ENCODE measurements at places on chromosomes 7 and 10.

- DNase-seq = no peak
Observed at GRCh38 chr7:8443576-8444467, 10.4 kb downstream of the NXPH1 start.

DNA sequence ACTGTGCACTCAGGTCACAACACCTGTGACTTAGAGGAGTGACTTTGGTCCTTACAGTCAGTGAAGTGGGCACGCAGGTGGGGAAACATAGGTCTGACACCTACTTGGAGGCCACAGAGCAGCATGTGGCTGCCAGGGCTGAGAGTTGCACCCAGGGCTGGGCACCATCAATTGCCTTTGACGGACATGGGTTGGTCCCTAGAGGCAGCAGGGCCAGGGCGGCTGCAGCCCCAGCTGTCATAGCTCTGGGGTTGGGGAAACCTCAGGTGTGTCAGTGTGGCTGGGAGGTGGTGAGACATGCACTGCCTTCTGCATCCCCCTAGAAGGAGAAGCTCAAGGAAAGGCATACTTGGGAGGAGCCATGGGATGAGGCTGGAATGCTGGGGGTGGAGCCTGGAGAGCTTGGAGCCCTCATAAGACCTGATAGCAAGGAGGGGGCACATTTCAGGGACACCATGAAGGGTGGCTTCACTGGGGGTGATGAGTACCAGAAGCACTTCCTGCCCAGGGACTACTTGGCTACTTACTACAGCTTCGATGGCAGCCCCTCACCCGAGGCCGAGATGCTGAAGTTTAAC lies at the start of gene INMT:
Gene INMT, plus strand, starts transcription at position 440 of the 578 bp plus-strand sequence. Its CDS starts 16 bp downstream, at position 456.
- no peak for DNase-seq

DNA sequence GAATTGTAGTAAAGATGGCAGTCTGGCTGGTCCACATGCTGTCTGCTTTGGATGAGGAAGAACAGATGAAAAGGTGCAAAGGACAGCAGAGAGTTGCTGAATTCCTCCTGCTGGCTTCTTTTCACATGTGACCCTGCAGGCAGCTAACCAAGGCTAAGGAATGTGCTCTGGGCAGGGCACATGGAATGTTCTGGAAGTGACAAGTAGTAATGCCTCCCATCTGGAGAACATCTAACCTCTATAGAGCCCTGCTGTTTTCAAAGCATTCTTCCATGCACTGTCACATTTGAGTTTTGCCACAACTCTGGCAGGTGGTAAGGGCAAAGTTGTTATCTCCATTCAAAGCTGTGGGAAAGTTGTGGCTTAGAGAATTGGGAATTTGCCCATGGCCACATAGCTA lies 208.8 kb downstream of the STK31 start:
- DNase-seq = no peak

DNA sequence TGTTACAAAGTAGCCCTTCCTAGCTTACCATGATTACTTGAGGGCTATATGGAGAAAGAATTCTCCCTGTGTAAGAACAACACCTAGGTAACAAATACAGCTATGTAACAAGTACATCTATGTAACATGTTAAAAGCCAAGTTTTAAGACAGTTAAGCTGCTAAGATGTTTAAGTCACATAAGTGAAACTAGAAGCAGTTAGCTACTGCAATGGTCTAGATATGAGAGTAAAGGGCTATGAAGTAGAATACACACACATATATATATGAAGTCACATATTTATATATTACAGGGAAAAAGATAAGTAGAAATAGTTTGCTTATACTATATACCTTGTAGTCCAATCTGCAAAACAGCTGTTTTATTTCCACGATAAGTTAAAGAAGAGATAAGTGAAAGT lies 14.4 kb downstream of the POT1 start:
- DNase-seq = no peak

- no peak for DNase-seq
Observed at GRCh38 chr10:92222603-92223262, 68.1 kb downstream of the CPEB3 start.

- DNase-seq = no peak
Observed at GRCh38 chr10:50397312-50398140, 146.2 kb upstream of the ASAH2 start.

DNA sequence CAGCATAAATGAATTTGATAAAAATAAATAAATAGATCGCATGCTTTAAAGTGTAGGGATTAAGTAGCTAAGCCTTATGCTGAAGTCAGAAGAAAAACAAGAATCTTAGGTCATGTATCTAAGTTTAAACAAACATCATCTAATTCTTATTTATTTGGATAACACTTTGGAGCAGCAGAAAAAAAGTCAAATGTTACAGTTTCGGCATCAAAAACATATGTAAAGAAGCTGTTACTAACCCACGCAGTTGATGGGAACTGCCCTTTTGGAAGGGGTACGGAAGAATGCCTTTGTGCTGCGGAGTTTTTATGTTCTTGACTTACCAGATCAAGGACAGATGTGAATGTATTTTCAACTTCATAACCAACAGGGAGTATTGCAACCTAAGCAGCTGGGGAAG lies 37.3 kb upstream of the HABP2 start:
- DNase-seq = no peak

- DNase-seq = no peak
Observed at GRCh38 chr10:118742782-118743181, 12.0 kb downstream of the CACUL1 start.

DNA sequence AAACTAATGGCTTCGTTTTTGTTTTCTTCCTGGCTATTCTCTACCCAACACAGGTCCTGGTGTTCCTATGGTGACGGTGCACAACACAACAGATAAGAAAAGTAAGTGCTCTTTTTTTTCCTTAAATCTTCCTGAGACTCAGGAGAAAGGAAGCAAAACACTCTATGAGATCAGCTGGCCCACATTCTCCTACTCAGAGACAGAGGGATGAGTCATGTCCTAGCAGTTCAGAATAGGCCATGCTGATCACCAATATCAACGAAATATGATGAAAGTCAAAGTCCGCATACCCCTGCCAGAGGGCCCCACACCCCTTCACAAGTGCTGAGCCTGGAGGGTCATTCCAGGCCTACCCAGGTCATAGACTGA lies 149.2 kb downstream of the PAXIP1 start:
- DNase-seq = no peak

DNA sequence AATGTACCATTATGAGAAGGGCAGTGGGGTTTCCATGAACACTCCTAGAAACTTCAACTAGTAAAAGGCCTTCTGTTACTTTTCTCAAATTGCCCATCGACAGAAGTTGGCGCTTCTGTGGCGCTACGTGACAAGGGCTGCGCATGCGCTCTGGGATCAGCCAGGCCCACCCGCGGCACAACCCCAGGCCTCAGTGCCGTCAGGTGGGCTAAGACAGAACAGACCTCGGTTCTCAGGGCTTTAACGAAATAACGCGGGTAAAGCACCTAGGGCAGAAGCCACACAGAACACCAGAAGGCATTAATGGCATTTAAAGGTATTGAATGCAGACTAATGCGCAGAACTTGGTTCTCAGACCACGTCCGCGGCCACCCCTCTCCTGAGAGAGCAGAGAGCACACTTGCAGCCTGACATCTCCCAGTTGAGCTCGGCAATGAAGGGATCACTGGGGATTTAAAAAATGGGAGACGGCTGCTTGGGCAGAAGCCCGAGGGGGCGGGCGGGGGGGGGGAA lies 67.6 kb upstream of the CTNNA3 start:
- peak; percentile 68 for DNase-seq

GRCh38 chr10:13822490-13822889 lies 235.7 kb downstream of the PRPF18 start:
- DNase-seq = no peak

DNA sequence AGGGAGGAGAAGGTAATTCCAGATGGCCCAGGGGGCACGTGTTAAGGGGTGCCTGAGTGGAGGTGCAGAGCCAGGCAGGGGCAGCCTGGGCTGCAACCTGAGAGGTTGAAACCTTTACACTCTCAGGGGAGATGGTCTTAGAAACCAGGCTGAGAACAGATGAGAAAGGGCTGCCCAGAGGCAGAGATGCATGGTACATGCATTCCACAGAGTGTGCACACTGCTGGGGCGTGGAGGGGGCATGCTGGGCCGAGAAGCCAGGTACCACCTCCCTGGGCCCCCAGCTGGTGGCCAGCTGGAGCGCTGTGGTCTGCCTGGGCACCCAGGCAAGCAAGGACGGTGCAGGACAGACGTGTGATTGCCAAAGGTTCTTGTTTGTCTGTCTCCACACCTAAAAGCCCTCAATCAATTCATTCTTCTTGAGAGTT lies 14.1 kb upstream of the CSGALNACT2 start:
- no peak for DNase-seq

DNA sequence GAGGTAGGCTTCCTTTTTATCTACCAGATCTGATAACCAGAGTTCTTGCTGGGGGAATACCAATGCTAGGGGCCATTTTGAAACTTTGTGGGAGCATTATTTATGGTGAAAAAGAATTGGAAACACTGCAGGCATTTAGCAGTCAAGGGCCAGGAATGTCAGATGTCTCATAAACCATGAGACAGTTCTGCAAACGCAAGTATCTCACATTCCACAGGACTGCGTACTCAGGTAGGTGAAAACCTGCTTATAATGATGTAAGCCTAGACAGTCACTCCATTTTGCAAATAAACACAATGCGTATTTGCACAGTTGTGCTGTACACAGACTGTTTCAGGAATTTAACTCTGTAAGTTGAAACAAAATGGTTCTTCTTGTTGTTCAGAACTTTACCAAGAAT lies 33.9 kb downstream of the ECHDC3 start:
- DNase-seq = no peak

- DNase-seq = no peak
Observed at GRCh38 chr10:130485958-130486895, 350.0 kb downstream of the GLRX3 start.

GRCh38 chr7:117766913-117767312 lies 106.3 kb downstream of the CTTNBP2 start:
- no peak for DNase-seq

DNA sequence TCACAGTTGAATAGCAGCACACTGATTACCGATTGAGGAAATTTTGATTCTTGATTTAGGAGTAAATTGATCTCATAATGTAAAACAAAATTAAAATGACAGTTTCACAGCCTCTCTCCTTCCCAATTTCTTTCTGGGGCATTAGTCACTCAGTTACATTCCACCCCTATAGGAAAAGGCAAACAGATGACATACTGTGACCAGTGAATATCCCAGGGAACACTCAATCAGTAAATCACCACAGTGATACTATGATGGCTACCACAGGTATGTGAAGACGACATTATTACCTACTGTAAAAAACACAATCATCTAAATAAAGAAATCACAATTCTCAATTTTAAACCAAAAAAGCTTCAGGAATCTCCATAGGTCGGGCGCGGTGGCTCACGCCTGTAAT lies 15.5 kb downstream of the CTTNBP2 start:
- DNase-seq = no peak

- no peak for DNase-seq
Observed at GRCh38 chr7:37550426-37550825, 101.8 kb upstream of the ELMO1 start.

- peak; percentile 85 for DNase-seq
Observed at GRCh38 chr10:88835096-88835909, 16.3 kb downstream of the ANKRD22 start.

- DNase-seq = no peak
Observed at GRCh38 chr10:78942091-78942501, 126.7 kb upstream of the ZMIZ1 start.

- no peak for DNase-seq
Observed at GRCh38 chr10:104498347-104499081, 142.6 kb upstream of the SORCS3 start.

DNA sequence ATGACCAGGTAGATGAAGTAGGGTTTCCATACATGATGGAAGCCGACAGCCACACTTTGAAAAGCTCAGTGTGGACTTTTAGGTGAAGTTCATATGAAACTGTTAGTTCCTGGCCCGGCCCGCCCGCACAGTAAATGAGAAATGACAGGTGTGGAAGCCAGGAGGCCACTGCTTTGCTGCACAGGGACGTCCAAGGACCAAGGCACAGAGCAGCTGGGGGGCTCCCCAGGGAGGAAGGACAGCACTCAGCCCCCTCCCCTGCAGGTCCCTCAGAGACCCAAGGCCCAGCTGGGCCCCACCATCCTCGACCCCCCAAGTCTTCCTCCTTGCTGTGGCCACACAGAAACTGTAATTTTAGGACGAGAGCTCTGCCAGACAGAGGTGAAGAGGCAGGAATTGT lies 219.2 kb downstream of the PTPRN2 start:
- DNase-seq = no peak

DNA sequence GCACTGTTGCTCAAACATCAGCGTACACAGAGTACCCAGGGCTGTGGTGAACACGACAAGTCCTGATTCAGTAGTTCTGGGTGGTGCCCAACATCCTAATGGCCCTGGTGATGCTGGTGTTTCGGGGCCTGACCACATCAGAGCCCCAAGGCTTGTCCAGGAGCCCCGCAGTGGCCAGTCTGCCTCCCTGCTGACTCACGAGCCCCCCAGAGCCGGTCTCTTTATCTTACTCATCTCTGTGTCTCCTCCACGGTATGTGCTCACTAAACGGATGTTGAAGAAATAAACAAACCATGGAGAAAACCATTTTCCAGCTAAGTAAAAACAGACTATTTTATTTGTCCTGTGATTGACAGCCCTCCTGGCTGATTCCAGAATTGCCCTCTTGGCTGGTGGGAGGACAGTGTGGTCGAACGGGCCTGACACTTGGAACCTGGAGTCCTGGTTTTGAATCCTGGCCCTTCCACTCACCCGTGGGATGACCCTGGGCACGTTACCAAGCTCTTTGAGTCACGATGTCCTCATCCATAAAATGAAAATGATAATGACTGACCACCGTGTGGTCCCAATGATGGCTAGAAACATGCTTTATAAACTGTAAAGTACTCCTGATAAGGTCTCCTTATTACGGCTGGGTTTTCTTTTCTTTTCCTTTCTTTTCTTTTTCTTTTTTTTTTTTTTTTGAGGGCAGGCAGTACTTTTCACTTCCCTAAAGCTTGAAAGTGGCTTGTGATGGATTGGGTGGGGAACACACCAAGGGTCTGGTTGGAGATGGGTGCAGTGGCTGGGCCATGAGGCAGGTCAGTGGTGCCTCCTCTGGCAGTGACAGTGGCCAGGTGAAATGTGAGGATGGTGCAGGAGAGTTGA lies 5.7 kb downstream of the HIP1 start:
- DNase-seq = no peak

GRCh38 chr7:64849250-64849923 lies 53.7 kb upstream of the ZNF273 start:
- DNase-seq = no peak

DNA sequence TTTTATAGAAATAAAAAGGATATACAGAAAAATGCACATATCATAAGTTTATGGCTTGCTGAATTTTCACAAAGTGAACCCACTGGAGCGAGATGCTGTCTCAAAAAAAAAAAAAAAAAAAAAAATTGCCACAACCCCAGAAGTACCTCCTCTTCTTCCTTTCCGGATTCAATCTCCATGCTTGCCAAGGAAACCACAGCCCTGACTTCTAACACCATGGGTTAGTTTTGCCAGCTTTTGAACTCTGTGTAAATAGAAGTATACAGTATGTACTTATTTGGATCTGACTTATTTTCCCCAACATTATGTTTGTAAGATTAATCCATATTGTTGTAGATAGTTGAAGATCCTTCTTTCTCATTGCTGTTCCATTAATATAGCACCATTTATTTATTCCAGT lies 40.0 kb downstream of the FANK1 start:
- no peak for DNase-seq

DNA sequence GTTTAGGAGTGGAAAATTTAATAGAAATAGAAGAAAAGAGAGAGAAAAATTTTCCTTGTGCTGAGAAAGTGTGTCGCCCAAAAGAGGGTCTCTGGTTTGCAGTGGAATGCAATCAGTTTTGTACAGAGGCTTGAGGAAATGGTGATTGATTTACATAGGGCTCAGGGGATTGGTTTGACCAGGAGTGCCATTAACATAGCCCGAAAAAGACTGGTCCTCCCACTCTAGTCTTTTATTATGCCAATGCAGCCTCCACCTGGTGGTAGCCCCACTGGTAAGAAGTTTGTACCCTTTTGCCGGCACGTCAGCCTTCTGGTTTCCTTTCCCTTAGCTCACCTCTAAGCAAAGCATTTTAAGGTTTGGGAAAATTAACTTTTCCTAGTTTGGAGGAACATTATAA lies 885.3 kb downstream of the XPNPEP1 start:
- DNase-seq = no peak

All from stimulated activated CD4-positive, alpha-beta T cell treated with anti-CD3 and anti-CD28 coated beads, Interleukin-12 subunit alpha, Interleukin-12 subunit beta, amount 100 ng/mL, for 24 hours (primary cell).